Stimulated activated CD8-positive, alpha-beta memory T cell treated with anti-CD3 and anti-CD28 coated beads, Interleukin-15, amount 100 ng/mL, for 4 hours (primary cell): ENCODE measurements at places on chromosomes 1 and 21.

GRCh38 chr1:24564695-24565094 is 8.8 kb downstream of the NCMAP start:
- no peak for DNase-seq

DNA sequence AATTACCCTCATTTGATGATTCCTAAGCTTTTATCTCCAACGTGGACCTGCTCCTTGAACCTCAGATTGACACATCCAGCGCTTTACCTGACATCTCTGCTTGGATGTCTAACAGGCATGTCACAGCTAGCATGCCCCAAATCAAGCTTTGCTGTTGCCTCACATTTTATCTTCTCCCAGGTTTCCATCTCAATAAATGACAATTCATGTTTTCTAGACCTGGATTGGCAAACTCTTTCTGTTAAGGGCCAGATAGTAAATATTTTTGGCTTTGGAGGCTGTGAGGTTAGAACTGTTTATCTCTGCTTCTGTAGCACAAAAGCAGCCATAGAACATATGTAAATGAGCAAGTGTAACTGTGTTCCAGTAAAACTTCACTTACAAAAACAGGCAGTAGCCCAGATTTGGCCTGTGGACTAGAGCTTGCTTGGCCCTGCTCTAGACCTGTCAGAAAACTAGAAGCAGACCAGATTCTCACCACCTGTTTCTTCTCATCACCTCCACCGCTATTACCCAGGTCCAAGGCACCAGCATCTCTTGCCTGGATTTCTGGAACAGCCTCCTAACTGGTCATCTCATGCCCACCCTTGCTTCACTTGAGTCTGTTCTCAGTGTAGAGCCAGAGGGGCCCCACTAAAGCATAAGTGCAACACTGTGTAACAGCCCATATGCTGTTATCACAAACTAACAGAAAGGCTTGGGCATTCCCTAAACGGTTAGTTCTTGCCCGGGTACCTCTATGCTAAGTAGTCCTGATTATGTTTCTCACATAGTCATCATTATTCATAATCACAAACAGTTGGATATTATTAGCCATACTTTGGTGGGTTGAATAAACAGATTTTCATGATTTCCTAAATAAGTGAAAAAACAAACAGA is 42.3 kb downstream of the UBE4B start:
- DNase-seq = no peak

- DNase-seq = no peak
Measured at GRCh38 chr1:24089027-24089742, 22.8 kb downstream of the MYOM3 start.

- DNase-seq = no peak
Measured at GRCh38 chr1:242842094-242842493, 317.6 kb upstream of the PLD5 start.

- no peak for DNase-seq
Measured at GRCh38 chr1:38465460-38465859, 394.1 kb downstream of the RRAGC start.
